DND-41 (cell line): ENCODE measurements at places on chromosomes 2 and 18.

DNA sequence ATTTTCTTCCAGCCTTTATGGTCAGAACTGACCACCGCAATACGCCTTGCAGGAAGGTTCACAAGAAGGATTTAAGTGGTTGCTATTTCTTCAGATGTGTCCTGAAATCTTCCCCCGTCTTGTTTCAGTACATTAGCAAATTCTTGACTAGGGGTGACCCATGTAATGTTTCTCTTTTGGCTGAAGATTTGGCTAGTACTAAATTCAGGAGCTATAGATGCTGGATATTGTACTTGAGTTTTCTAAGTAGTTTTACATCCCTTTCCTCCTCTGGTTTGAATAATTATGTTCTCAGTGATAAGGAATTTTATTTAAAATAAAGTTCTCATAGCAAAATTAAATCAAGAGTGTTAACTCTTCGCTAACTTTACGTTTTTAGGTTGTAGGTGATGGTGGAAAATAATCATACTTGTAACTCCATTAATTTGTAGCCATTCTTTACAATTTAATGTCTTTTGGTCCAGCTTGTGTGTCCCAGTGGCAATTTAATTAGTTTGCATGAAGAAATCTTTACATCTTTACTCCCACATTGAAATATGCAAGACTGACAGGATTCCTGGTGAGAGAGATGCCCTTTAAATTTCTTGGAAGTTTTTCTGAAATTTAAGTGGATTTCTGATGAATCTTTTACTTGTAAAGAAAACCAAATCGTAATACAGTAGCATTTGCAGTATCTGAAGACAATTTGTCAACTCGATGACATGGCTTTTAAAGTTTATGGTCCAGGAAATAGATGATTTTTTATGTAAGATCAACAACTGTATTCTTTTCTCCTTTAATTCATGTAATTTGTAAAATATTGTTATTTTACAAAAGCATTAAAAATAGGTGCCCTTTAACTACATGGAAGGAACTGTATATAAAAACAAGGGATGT, 2.8 kb downstream of the PHLPP1 start:
- no peaks in the 10 kb centered on the region for H3K36me3 ChIP-seq
- DNase-seq = no peak
- no peak overlapping the region for H3K27ac ChIP-seq
- H3K27me3 ChIP-seq = no peaks in the 10 kb centered on the region
- H3K4me1 ChIP-seq = peaks cover 53% of the 10 kb centered on the region

GRCh38 chr2:12948231-12948960, 231.7 kb downstream of the TRIB2 start:
- no peaks in the 10 kb centered on the region for H3K27me3 ChIP-seq
- peak overlapping the region; percentile 49 for H3K27ac ChIP-seq
- H3K4me1 ChIP-seq = peaks cover 41% of the 10 kb centered on the region
- no peak overlapping the region for H3K4me3 ChIP-seq
- DNase-seq = peak; percentile 39

DNA sequence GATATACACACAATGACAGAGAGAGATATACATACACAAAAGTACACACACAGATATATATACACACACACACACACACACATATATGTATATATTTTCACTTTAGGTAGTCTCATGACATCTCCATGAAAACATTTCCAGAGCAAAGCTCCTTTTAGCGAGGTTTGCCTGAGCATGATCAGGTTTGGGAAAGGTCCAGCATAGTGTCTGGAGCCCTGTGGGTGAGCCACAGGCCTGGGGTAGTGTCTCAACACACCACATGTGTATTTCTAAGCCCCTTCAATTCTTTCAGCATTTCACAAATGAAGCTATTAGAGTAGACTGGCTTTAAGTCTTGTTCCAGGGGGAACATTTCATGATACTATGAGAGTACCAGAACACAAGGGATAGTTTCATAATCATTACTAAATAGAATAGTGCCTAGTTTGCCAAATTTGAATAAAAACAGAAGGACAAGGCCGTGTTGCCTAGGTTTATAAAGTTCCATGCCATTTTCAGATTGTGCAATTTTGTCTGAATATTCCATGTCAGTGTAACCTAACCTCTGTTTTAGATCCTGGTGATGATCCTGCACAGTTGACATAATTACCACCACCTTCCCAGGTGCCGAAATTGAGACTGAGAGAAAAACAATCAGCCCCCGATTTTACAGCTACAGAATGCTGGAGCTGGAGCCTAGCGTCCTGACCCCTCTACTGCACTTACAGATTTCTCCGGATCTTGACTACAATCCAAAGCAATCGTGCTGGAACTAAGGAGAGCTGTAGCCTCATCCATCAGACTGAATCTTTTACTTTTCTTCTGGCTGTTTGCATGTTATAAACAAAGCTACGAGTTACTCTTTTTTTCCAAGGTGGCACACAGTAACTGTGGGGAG, 332.7 kb downstream of the CYRIA start:
- H3K27me3 ChIP-seq = no peaks in the 10 kb centered on the region
- H3K36me3 ChIP-seq = no peaks in the 10 kb centered on the region
- H3K27ac ChIP-seq = no peak overlapping the region
- no peak for DNase-seq

DNA sequence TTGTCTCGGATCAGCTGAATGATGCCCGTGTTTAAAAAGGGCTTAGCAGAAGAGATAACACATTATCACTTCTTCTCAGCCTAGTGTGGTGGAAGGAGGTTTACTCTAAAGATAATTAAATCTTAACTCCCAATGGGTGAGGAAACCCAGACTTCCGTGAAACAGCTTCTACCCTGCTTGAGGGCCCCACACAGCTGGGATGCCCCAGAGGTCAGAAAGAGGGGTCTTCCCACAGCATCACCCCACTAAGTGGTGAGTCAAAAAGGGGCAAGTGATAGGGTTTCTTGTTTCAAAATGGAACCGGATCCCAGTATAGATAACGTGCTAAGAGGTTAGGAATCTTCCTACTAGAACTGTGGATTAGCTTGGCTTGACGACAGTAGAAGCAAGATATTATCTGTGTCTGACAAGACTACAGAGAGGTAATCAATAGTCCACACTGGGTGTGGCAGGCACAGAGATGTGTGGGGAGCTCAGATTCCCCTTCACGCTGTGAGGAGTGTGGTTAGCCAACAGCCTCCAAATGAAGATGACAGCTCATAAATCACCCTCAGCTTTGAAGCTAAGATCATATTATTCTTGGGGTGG, 129.6 kb upstream of the COPS8 start:
- no peak overlapping the region for H3K27ac ChIP-seq
- H3K4me1 ChIP-seq = no peaks in the 10 kb centered on the region
- no peak for DNase-seq
- H3K4me3 ChIP-seq = no peak overlapping the region

- H3K27ac ChIP-seq = 0 out of 2 replicates have a peak overlapping the region, but pooled peaks have one; percentile 35
- DNase-seq = peak; percentile 56
- no peaks in the 10 kb centered on the region; the same call in none of the 2 replicates for H3K4me1 ChIP-seq
- no peaks in the 10 kb centered on the region for H3K27me3 ChIP-seq
- H3K36me3 ChIP-seq = no peaks in the 10 kb centered on the region
Observed at GRCh38 chr2:225002039-225002655, 40.1 kb downstream of the DOCK10 start.

DNA sequence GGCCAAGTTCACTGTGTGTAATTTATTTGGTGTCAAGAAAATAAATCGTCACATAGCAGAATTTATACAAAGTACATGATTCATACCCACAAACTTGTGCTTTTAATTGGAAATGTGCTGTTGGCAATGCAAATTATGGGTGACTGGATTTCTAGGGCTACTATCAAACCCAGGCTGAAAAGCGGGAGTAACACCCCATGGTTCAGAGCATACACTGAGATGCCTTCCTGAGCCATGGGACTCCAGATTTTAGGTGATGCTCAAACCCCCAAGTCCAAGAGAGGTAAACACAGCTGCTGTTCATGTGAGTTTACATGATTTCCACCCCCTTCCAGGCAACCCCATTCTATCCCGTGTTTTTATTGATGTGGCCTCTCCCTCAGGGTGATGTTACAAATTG, 565.9 kb upstream of the ID2 start:
- no peaks in the 10 kb centered on the region for H3K27me3 ChIP-seq
- H3K27ac ChIP-seq = no peak overlapping the region
- H3K4me3 ChIP-seq = no peak overlapping the region
- no peaks in the 10 kb centered on the region for H3K4me1 ChIP-seq
- no peak for DNase-seq

GRCh38 chr2:61898810-61899209, 6.7 kb upstream of the COMMD1 start:
- H3K27ac ChIP-seq = no peak overlapping the region
- no peak for DNase-seq
- H3K27me3 ChIP-seq = no peaks in the 10 kb centered on the region
- no peaks in the 10 kb centered on the region for H3K4me1 ChIP-seq
